ENCODE measurements at places on chromosomes 13 and 19.

- no peak for DNase-seq
Measured at GRCh38 chr13:112770504-112770903, 80.7 kb downstream of the ATP11A start.

DNA sequence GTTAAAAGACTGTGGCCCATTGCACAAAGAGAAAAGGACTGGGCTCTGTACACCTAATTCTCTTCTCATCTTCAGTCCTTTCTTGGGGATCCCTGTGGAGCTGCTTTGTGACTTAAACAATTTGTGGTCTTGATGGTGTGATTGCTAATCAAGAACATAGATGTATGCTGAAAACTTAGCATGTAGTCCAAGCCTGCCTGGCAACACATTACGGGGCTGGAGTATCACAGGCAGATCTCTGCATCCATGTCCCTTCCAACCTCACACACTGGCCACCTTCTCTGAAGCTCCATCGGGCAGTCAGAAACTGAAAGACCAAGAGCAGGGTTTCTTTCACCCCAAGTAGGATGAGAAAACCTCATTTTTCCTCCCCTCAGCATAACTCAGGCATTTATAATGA is 69.6 kb upstream of the ARGLU1 start:
- no peak for DNase-seq

- DNase-seq = no peak
Measured at GRCh38 chr19:3610745-3611717, 4.4 kb upstream of the TBXA2R start.

DNA sequence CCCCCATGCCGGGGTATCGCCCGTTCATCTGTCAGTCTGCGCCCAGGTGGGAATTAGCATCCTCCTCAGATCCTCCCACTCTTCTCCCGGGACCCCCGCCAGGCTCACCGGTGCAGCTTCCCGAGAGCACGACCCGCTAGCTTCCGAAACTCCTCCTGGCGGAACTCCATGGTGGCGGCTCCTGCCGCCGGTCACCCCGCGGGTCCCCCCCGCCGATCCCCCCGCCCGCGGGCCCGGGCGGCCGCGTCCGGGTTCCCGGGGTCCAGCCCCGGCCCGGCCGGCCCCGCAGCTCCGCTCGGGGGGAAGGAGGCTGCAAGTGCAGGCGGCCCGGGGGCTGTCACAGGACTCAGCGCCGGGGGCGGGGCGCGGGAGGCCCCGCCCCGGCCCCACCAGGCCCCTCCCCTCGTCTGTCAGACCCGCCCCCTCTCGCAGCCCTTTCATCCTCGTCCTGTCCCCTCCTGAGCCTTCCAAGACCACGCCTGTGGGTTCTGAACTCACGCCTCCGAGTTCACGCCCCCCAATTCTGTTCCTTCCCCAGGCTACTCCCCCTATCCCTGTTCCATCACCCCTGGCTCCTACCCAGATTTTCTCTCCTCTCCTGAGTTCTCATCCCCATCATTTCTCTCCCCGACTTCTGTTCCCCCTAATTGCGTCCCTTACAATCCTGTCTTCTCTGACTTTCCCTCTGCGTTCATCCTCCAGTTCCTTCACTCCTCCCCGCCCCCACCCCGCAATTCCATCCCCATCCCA is at the start of gene SLC17A7:
SLC17A7 (minus strand) TSS at position 318 of the 750 bp plus-strand sequence; CDS start at position 170, 148 bp downstream.
- peak; percentile 74 for DNase-seq

- no peak for DNase-seq
Measured at GRCh38 chr13:66992183-66992582, 238.0 kb downstream of the PCDH9 start.

DNA sequence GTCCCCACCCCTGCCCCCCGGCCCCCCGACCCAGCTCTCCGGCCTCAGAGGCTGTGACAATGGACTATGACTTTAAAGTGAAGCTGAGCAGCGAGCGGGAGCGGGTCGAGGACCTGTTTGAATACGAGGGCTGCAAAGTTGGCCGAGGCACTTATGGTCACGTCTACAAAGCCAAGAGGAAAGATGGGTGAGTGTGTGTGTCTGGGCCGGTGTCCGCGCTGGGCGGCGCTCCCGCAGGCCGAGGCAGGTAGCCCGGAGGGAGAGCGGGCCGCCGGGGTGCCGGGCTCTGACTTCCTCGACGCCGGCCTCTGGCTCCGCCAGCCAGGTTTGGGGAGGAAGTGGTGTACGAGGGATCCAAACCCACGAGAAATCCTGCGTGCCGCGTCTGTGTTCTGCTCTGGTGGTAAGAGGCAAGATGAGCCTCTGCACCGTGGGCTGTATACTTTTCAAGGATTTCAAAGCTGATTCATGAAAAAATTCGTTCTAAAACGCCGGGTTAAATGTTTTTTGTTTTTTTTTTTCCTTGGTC is 718 bp downstream of the CDK8 start:
- peak; percentile 54 for DNase-seq

DNA sequence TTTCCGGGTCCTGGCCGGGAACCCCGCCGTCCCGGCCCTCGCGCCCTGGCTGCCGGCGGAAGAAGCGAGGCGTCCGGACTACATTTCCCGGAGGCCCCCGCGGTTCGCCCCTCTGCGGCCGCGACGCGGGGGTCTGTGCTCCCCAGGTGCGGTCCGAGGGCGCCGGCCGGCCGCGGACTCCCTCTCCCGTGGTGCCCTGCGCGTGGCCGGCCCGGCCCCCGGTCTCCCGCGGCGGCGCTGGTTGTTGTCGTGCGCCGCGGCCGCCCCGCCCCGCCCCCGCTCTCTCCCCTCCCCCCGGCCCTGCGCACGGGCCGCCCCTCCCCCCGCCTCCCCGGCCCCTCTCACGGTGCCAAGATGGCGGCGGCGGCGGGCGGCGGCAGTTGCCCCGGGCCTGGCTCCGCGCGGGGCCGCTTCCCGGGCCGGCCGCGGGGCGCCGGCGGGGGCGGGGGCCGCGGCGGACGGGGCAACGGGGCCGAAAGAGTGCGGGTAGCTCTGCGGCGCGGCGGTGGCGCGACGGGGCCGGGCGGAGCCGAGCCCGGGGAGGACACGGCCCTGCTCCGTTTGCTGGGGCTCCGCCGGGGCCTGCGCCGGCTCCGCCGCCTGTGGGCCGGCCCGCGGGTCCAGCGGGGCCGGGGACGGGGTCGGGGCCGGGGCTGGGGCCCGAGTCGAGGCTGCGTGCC is at the start of gene KMT2B:
KMT2B (plus strand) TSS at position 339 of the 680 bp plus-strand sequence; CDS start at position 355, 16 bp downstream.
- no peak for DNase-seq

DNA sequence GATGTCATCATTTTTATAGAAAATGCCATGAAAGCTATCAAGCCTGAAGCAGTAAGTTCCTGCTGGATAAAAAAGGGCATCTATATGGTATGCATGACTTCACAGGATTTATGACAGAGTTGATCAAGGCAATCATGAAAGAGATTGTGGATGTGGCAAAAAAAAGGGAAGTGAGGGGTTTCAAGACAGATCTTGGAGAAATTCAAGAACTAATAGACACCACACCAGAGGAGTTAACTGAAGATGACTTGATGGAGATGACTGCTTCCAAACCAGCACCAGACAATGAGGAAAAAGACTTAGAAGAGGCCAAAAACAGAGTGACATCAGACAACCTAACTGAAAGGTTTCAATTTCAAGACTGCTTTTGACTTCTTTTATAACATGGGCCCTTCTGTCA is 691.1 kb upstream of the SLC10A2 start:
- no peak for DNase-seq

DNA sequence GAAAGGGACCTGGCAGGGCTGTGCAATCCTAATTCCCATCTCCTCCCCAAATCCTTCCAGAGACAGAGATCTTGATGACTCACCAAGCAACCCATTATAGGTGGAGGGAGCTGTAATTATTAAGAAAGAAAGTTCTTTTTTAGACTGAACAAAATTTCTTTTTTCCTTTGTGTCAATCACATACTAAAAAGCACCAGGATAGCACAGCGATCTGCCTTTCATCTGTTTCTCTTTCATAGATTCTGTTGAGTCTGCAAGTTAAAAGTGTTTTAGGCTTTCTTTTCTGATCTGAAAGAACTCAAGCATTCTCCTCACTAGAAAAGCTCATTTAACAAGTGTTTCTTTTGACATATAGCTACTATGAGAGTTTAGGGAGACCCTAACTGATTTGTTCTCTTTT is 222.8 kb downstream of the DCT start:
- DNase-seq = no peak

- no peak for DNase-seq
Measured at GRCh38 chr19:7554990-7555864, 19.7 kb downstream of the PNPLA6 start.

- no peak for DNase-seq
Measured at GRCh38 chr13:37934339-37935191, 65.0 kb upstream of the TRPC4 start.

DNA sequence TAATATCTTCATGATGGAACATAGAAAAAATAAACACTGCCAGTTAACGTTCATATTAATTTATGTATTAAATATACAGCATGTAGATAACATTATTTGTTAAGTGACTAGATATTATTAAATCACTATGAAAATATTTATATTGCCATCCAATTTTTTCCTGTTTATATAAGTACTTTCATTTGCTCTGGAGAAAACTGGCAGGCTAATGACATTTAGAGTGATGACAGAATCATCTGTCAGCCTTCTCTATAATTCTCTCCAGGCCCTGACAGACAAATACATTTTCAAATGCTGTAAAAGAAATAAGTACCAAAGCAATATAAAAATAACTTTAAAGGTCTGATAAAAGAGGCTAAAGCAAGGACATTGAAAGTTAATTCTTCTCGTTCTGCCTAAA is 2556.7 kb upstream of the PCDH20 start:
- DNase-seq = peak; percentile 56

- peak; percentile 71 for DNase-seq
Measured at GRCh38 chr19:46904114-46905060, 43.6 kb downstream of the ARHGAP35 start.

GRCh38 chr19:18574691-18575291 is 3.1 kb downstream of the UBA52 start:
- DNase-seq = no peak

- no peak for DNase-seq
Measured at GRCh38 chr19:50633359-50633758, 6.3 kb downstream of the SYT3 start.

DNA sequence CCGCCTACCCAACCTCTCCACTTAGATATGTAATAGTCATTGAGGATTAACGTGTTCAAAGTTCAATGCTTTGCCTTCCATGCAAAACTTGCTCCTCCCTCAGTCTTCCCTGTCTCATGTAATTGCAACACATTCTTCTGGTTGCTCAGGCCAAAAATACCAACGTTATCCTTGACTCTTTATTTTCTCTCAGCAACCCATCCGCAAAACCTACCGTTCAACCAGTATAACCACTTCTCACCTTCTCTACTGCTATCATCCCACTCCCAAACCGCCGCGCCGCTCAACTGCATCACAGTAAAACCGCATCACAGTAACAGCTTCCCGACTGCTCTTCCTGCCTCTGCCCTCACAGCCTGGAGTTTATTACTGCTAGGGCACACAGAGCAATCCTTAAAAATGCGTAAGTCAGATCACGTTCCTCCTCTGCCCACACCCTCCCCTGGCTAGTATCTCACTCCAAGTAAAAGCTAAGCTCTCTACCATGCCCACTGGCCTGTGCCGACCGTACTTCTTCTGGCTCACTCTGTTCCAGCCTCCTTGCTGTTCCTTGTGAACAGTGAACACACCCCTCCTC is 8.2 kb downstream of the MTIF3 start:
- DNase-seq = no peak

DNA sequence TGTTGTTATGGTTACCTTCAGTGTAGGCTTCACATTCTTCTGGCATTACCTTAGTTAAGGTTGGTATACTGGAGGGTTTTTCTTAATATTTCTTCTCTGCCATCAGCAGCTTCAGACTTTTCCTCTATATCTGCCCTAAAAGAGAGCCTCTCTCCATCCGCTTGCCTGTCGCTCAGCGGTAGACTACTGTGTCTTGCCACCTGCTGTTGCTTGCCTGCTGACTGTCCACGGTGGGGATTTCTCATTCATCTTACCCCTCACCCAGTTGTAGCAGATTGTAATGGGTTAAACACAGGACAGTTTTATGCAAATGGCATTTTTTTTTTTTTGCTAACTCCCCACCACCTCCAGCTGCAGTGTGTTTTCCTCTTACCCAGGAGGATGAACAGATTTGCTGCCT is 577.2 kb downstream of the SLITRK5 start:
- DNase-seq = no peak

GRCh38 chr19:55015126-55015525 is 22.9 kb downstream of the GP6 start:
- no peak for DNase-seq

DNA sequence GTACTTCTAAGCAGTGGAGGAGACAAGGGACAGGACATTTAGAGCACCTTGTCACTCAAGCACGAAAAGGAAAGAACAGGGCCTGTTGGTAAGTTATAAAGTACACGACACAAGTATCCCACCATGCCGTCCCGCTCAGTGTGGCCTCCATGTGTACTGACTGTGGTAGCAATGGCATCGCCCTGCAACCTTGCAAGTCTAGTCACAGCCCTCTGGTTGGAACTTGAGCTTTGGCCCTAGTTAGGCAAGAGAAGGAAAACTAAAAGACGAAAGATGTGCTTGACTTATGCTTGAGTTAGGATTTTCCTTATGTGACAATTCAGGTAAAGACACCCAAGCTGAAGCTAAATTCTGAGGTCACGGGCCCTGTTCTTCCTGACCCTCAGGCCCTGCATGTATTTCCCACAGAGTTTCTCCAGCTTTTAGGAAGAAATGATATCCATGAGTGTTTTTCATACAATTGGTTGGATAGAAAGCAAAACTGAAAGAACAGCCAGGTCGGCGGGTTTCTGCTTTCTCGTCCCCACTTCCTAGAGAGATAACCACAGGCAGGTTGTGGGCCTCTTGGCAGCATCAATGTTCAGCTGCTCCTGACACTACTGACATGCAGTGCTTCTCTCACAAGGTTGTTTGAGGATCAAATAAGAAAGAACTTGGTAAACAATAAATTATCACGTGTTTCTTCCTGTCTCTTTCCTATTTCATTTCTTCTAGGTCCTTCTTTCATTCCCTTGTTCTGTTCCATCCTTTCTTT is 216.2 kb downstream of the IRS2 start:
- no peak for DNase-seq

DNA sequence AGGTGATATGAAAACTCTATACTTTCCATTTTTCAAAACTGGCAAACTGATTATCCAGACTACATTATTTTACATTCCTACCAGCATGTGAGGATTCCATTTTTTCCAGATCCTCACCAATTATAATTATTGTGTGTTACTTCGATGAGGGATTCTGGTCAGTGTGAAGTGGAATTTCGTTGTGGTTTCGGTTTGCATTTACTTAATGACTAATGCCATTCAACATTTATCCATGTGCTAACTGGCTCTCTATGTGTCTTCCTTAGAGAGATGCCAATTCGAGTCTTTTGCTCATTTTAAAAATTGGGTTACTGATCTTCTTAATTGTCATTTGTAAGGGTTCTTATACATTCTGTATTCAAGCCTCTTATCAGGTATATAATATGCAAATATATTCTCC is 1551.3 kb upstream of the MIR17HG start:
- DNase-seq = no peak

GRCh38 chr13:44867825-44868224 is 121.4 kb downstream of the NUFIP1 start:
- DNase-seq = peak; percentile 59

- DNase-seq = no peak
Measured at GRCh38 chr13:94692030-94692429, 20.3 kb downstream of the SOX21 start.

- no peak for DNase-seq
Measured at GRCh38 chr19:33496038-33496895, 25.3 kb downstream of the PEPD start.
